ENCODE measurements at places on chromosomes 4 and X. TPM values are rescaled to one million over a fixed set of nuclear protein-coding genes. Genes with fewer than 3 reads are reported as not detected.

The ATP2B3 gene
- total RNA-seq = not detected

- DNase-seq = no peak
Observed at GRCh38 chr4:83767067-83767466, 231.2 kb downstream of the GPAT3 start.

DNA sequence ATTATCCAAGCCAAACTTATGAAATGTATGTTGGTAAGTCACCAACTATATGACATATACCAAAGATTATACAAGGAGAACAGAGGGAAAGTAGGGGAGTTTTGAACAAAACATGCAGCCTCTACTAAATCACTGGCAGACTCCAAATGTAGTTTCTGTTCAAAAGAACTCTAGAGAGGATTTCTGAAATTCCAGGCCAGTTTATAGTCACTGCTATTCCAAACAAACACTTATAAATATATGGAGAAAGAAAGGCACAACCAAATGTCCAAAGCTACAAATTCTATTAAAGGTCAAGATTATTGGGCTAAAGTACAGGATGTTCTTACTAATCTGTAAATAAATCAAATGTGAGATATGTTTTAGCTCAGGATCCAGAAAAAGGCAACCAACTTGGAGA lies 2.7 kb upstream of the LRCH2 start:
- DNase-seq = no peak

DNA sequence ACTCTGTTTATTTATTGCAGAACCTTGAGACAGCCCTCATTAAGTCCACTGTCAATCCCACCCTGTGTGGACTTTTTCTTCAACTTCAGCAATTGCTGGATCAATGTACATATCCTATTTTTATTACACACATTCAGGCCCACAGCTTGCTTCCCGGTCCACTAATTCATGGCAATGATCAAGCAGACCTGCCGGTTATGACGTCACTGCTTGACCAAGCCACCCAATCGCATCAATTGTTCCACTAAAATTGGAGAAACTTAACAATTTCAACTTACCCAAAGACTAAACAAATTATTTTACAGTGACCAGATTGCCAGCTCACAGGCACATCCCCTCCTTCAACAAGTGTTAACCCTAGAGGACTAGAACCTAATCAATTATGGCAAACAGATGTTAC lies 240.4 kb upstream of the MAGEB18 start:
- no peak for DNase-seq

The FABP2 gene
- total RNA-seq = 0.19 TPM

DNA sequence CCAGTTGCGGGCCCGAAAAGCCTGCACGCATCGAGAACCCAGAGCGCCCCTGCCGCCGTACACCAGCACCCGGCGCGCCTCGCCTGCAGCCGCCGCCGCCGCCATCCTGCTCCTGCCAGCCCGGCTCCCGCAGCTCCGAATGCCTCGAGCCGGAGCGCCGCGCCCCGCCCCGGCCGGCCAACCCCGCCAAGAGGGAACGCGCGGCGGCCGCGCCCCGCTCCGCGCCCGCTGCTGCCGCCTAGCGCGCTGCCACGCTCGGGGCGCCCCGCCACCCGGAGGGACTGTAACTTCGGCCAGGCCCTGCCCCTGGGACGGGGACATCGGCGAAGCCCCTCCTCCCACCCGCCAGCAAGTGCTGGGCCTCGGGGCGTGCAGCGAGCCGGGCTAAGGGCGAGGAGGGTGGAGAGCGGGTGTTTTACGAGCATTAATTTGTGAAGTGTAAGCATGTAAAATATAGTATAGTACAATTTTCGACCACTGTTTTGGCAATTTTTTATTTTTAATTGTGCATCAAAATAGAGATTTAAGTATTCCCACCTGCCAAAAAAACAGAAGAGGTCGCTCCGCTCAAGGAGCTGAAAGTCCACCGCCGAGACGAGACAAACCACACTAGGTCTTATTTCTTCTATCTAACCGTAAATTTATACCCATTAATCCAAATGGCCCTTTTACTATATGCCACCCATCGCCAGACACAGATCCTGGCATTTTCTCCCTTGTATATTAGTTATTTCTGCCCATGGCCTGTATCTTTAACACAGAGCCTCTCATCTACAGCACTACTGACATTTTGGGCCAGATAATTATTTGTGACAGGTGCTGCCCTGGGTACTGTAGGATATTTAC lies at the start of gene QDPR:
Gene QDPR (minus strand): TSS at position 141 of the 846 bp plus-strand sequence. CDS start 36 bp downstream, at position 105.
- DNase-seq = peak; percentile 84

DNA sequence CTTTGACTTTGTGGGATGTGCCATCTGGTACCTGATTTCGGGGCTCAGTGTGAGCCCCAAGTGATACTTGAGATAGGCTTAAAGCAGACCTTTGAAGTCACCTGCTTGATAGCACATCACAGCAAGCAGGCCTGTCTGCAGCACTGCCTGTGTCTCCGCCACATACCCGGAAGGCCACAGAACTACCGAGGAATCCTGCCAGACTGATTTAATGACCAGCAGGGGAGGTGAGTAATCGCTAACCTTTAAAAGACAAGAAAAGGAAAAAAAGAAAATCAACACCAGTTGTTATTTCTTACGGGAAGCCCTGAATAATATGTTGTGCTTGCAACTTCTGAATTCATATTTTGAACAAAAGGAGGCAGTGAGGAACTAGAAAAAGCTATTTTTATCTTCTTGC lies 6.8 kb downstream of the PTCHD1 start:
- no peak for DNase-seq

GRCh38 chrX:109872021-109872732 lies 130.7 kb upstream of the TMEM164 start:
- DNase-seq = no peak

All from activated naive CD8-positive, alpha-beta T cell treated with anti-CD3 and anti-CD28 coated beads, Interleukin-2, amount 10 ng/mL, durations not matched to agents 7 days and 5 days (primary cell).